Stimulated activated CD8-positive, alpha-beta memory T cell treated with anti-CD3 and anti-CD28 coated beads, Interleukin-15, amount 100 ng/mL, for 48 hours (primary cell): ENCODE measurements at places on chromosomes 12 and 14.

GRCh38 chr12:121637231-121637914, 11.0 kb downstream of the ORAI1 start:
- DNase-seq: peak; percentile 49

DNA sequence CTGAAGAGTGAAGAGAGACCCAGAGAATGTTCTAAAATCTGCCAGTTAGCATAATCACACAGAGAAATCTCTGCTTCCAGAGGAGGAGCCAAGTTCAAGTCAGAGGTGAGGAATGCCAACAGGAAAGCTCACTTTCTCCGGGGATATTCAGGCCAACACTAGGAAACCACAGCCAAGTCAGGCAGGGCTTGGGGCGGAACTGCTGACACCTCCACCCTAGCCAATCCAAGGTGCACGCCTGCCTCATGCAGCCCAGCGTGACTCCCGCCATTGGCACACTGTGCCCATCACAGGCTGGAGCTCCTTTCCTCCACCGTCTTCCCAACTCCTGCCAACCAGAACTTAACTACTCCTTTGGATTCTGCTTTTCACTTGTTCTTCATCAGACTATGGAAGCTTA, 374.3 kb upstream of the CCDC196 start:
- no peak for DNase-seq

DNA sequence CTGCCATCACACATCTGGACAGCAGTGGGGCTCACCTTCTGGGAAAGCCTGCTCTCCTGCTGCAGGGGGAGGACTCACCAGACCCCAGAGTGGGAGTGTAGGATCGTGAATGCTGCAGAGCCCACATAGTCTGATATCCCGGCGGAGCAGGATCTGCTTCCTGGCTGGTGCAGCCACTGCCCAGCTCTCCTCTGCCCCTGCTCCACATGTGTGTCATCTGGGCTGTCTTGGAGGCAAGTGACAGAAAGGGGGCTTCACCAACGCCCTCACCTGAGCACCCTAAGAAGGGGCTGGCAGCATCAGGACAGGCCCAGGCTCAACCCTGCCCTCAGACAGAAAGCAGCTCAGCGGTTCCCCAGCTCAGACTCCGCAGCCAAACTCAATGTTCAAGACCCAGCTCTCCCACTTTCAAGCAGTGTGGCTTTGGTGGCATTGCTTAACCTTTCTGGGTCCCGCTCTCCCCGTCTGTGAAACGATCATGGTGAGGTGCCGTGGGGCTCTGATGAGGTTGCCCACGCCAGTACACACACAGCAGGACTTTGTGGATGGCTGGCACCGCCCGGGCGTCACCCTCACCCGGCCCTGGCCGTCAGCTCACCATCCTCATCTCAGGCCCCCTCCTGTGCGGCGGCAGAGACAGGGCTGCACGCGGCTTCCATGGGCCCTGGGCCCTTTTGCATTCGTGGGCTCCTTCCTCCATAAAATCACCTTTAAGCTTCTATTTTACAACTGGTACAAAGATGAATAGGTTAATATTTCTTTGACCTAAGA, 91.0 kb upstream of the SFSWAP start:
- DNase-seq: no peak

GRCh38 chr12:2451025-2451424, 343.7 kb upstream of the FKBP4 start:
- no peak for DNase-seq

DNA sequence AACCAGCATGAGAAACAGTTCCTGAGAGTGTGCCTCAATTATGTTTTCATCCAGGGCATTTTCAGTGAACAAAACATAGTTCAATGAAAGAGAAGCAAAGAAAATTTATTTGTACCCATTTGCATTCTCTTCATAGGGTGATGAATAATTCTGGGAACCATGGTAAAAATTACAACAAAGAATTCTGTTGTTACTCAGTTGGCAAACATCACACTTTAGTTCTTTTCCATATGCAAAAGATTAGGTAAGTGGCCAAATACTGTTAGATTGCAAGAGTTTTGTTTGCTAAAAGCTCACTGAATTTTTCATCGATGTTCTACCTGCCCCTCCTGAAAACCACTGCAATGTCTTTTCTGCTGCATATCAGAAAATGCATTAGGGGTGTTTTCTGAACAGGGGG, 132.4 kb upstream of the RGS6 start:
- DNase-seq: no peak

GRCh38 chr14:64844272-64844671, 35.4 kb downstream of the SPTB start:
- DNase-seq: no peak

DNA sequence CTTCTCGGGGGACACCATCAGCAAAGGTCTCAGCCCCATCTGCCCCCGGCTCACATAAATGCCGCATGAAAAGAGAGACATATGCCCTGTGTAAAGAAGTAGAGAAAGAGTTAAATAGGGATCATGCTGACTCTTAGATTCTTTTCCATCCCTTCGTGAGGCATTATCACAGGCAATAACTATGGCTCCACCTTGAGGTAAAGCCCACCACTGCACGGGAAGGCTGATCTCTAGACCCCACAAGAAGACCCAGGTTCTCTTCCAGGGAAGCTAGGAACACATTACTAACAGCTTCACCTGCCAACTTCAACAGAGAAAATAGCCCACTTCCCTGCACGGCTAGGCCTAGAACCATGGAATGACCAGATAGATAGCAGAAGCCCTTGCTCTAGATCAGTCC, 14.1 kb upstream of the NOP2 start:
- no peak for DNase-seq

DNA sequence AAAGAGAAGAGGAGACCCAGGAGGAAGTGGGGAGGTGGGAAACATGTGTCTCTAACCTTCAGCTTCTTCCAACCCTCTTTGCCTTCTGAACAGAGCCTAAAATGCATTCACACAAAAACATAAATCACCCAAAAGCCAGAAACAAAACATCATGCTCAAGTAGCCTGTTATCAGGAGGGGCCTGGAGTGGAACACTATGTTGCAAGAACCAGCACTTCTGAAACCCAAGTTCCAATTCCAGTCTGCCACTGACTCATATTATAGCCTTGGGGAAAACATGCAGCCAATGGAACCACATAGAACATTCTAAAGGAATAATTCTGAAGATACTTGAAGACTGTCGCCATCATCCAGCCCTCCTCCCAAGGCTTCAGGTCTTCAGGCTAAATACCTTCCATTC, 169.8 kb upstream of the PLXNC1 start:
- no peak for DNase-seq

DNA sequence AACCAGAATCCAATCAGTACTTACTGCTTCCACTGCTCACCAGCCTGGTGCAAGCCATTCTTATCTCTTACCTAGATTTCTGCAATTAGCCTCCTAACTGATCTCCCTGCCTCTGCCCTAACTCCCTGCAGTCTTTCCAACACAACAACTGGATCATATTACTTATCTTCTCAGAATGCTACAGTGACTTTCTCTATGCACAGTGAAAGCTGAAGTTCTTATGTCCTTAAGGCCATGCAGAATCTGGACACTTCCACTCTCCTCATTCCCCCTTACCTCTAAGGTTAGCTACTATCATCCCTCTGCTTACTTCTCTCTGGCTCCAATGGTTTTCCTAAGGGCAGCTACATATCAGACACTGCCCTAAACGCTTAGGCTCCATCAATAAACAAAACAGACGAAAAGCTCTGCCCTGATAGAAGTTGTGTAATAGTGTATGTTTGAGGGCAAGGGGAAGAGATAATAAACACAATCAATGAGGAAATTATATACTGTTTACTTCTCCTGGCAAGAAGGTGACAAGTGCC, 4.0 kb downstream of the KTN1 start:
- no peak for DNase-seq

DNA sequence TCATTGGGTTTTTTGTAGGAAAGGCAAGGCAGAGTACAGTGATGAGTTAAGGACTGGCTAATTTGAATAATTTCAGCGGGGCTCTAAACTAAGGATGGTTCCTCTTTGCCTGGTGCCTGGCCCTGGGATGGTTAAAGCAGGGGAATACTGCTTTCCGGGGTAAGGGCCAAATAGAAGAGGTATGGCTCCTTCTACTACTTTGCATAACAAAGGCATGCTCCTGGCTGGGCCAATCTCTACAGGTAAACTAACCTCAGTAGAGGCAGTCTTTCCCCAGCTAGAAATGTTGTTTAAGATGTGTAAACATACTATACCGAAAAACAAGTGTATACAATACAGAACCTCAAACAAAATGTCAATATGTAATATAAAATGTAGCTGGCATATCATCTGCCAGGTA, 1239.0 kb downstream of the SLC16A7 start:
- no peak for DNase-seq

GRCh38 chr12:105470601-105471000, 140.1 kb downstream of the C12orf75 start:
- DNase-seq: no peak

- DNase-seq: no peak
Observed at GRCh38 chr14:44886860-44887595, 74.7 kb downstream of the KLHL28 start.

DNA sequence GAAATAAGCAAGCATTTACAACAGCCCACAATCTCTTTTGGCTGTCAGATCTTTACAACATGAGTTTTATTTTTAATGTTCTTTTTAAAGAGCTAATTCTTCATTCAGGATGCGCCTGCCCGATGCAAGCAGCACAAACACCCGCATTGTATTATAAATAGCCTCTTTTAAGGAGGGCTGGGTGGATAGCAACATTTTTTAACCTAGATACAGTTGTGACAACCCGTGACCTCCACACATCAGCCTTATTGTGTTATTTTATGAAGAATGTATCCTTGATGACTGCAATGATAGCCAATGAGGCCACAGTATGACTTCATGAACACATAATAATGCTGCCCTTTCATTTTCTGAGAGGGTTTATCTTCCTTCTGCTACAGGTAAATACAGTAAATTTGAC, 173.7 kb downstream of the FOXN3 start:
- no peak for DNase-seq

GRCh38 chr12:6330999-6331714, 10.7 kb downstream of the TNFRSF1A start:
- no peak for DNase-seq

GRCh38 chr14:53011053-53011462, 60.2 kb upstream of the FERMT2 start:
- DNase-seq: no peak

GRCh38 chr14:89399157-89399556, 17.9 kb downstream of the FOXN3 start:
- no peak for DNase-seq

GRCh38 chr14:81454572-81455218, 54.6 kb upstream of the STON2 start:
- no peak for DNase-seq

GRCh38 chr14:34449819-34450541, 12.1 kb downstream of the SPTSSA start:
- DNase-seq: no peak

- DNase-seq: no peak
Observed at GRCh38 chr12:24198070-24198469, 248.6 kb upstream of the SOX5 start.

- DNase-seq: no peak
Observed at GRCh38 chr12:91239481-91239880, 56.9 kb upstream of the DCN start.

DNA sequence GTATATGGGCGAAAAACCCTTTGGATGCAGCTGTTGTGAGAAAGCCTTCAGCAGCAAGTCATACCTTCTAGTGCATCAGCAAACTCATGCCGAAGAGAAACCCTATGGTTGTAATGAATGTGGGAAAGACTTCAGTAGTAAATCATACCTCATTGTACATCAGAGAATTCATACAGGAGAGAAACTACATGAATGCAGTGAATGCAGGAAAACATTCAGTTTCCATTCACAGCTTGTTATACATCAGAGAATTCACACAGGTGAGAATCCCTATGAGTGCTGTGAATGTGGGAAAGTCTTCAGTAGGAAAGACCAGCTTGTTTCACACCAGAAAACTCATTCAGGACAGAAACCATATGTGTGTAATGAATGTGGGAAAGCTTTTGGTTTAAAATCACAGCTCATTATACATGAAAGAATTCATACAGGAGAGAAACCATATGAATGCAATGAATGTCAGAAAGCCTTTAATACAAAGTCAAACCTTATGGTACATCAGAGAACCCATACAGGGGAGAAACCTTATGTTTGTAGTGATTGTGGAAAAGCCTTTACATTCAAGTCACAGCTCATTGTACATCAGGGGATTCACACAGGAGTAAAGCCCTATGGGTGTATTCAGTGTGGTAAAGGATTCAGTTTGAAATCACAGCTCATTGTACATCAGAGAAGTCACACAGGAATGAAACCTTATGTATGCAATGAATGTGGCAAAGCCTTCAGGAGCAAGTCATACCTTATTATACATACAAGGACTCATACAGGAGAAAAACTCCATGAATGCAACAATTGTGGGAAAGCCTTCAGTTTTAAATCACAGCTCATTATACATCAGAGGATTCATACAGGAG, 21.4 kb downstream of the ZNF268 start:
- DNase-seq: no peak

- DNase-seq: no peak
Observed at GRCh38 chr14:76921088-76921399, 94.8 kb downstream of the LRRC74A start.

- peak; percentile 37 for DNase-seq
Observed at GRCh38 chr14:76926521-76927251, 100.5 kb downstream of the LRRC74A start.

- no peak for DNase-seq
Observed at GRCh38 chr12:97380440-97380839, 82.2 kb upstream of the RMST start.

GRCh38 chr14:42141328-42141727, 534.7 kb downstream of the LRFN5 start:
- no peak for DNase-seq

DNA sequence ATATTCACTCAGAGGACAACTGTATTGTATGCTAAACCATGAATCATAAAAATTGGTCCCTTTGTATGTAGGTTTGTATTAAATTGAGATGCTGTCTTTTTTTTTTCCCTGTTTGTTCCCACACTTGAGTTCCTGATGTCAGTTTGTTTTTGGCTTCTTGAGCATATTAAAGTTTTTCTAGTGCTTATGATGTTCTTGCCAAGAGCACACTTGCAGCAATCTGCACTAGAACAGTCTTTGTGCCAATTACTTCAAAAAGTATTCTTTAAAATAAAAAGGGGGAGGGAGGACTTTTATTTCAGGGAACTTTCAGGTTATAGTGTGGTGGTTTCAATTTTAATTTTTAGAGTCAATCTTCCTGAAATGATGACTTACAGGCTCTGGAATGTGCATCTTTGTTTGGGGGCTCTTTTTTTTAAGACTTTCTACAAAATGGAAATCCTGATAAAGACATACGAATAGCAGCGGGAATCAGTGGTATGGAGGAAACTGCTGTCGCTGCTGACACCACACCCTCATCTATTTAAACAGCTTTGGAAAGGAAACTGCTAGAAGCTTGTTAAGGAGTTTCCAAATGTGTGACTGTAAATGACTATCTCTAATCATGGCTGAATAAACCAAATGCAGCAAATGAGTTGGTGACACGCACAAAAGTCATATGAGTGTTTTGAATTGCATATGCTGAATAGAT, 188.6 kb downstream of the EGLN3 start:
- DNase-seq: no peak

GRCh38 chr12:112939761-112940381, 1.6 kb downstream of the OAS3 start:
- no peak for DNase-seq

GRCh38 chr14:75425446-75425845, 2.4 kb upstream of the JDP2 start:
- no peak for DNase-seq
